ENCODE measurements at places on chromosomes 2 and 18. TPM values are rescaled to one million over a fixed set of nuclear protein-coding genes. Genes with fewer than 3 reads are reported as not detected.

The CDKL4 gene
- 1.4 TPM for total RNA-seq

DNA sequence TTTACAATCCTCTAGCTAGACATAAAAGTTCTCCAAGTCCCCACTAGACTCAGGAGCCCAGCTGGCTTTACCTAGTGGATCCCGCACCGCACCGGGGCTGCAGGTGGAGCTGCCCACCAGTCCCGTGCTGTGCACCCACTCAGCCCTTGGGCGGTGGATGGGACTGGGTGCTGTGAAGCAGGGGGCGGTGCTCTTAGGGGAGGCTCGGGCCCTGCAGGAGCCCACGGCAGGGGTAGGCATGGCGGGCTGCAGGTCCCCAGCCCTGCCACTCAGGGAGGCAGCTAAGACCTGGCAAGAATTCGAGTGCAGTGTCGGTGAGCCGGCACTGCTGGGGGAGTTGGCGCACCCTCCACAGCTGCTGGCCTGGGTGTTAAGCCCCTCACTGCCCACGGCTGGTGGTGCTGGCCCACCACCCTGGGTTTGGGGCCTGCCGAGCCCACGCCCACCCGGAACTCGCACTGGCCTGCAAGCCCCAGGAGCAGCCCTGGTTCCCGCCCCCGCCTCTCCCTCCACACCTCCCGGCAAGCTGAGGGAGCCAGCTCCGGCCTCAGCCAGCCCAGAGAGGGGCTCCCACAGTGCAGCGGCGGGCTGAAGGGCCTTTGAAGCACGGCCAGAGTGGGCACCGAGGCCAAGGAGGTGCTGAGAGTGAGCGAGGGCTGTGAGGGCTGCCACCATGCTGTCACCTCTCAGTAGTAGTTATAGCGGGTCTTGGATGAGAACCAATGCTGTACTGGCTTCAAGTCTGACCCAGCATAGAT lies 255.2 kb downstream of the CDH7 start:
- ATAC-seq = no peak

The SERPINB4 gene
- total RNA-seq = not detected

GRCh38 chr2:37568565-37568964 lies 102.9 kb downstream of the CDC42EP3 start:
- ATAC-seq = no peak

The PAX8 gene
- 0.62 TPM for total RNA-seq

DNA sequence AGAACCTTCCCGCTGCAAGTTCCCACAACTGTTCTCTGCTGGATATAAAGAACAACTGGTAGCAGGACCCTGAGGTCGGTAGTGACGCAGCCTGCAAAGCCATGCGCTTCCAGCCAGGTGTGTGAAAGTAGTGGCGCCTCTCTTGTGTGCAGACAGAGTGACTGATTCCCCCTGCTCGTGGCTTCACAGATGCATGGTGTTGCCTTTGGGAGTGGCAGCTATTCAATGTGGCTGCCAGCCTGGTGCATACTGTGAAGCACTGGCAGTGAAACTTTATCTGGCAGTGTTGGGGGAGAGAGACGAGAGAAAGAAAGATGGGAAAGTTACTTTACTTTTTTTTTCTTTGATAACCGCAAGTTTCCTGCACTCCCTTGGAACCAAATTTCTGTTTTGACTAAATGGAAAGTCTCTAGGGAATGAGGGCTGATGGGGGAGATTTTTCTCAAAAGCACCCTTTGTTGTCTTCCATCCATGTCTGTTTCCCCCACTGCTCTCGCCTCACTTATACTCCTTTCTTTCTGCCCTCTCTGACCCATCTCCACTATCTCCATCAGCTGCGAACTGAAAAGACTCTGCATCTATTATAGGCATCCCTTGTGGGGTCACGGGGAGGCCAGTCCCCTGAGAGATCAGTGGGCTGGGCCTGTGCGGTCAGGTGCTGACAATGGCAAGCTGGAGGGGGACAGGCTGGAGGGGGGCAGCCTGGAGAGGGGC lies 90.0 kb upstream of the TNP1 start:
- ATAC-seq = no peak

The FIGN gene
- 5.9 TPM for total RNA-seq

The ATP8B1 gene
- 24.7 TPM for total RNA-seq

DNA sequence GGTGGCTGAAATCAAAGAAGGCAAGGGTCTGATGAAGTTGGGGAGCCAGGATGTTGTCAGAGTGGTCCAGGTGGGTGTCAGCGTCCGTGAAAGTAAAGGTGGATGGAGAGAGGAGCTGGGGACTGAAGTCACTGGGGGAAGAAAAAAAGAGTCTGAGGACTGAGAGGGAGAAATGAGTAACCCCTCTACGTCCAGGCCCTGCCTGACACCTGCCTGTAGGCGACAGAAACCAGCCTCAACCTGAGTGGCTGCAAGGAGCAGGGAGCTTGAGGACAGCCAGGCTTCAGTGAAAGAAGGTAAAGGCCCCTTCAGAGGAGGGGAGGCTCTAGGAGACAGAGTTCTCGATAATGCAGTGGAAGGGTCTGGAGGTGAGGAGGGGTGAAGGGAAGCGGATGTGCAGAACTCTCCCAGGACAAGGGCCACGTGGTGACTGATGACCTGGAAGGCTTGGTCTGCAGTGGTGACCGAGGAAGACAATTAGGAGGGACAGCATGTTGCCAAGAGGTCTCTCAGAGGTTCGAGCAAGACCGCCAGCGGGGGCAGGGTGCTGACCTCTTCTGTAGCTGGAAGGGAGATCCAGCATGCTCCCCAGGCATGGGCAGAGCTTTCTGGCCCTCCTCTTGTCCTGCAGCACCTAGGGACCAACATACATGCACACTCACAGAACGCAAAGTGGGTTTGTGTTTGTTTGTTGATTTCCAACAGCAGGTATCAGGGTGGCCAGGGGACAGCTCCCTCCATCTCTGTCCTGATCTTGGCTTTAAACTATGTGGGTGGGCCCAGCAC lies 86.6 kb upstream of the TMEM247 start:
- ATAC-seq = no peak

DNA sequence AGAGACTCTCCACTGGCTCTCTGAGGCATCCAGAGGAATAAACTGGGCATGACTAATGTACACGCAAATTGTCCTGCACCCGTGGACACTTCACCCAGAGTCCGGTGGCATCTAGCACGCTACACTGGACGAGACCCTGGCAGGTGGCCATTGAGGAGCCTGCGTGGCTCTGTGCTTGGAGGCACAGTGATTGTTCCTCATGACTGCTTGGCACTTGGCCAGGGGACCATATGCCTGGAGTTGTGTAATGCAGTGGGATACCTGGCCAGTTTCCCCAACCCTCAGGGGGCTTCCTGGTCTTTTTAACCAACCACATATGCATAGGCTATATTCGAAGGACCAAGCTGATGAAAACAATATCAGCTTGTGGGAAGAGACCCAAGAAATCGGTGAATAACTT lies 66.6 kb downstream of the MTCL1 start:
- peak; percentile 35 for ATAC-seq

DNA sequence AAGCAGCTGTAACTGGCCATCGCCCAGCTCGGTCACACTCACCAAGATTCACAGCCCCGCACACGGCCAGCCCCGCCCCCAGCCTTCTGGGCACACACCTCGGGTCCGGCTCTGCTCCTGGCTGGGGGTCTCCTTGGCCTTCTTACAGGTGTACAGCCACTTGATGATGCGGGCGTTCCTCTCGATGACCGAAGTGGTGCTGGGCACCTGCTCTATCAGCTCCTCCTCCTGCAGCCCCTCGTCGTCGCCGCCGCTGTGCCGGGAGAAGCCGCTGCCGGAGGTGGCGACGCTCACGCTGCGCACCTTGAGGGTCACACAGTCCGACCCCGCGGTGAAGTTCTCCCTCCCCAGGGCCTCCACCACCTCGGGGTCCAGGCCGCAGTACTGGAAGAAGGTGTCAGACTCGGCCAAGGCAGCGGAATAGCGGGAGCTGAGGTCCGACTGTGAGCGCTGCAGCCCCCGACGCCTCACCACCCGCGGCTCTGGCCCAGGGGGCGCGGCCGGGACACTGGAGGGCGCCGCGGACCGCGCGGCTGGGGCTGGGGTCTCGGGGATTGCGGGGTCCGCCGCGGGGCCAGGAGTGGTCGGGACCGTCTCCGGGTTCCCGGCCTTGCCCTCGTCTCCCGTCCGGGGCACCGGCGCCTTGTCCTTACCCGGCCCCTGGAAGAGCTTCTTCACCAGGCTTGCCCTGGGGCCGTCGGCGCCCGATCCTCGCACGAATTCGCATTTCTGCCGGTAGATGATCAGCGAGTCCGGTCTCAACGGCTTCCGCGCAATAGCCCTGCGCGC lies 769 bp downstream of the FAM110C start:
- ATAC-seq = no peak

DNA sequence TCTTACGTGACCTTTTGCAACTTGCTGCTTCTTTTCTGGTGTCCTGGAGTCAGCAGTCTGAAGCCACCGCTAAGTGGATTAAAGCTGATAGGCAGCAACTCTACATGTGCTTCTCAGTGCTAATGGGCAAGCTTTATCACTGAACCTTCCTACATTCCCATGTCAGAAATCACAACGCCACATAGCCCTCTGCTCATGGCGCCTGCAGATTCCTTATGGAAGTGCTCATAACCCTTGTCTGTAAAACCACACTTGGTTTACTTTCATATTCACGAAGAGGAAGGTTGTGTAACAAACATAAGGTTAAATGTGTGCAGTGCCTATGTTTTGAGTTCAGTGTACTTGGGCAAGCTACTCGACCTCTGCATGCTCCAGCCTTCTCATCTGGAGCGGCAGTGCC lies 319.8 kb downstream of the FBXO15 start:
- no peak for ATAC-seq

The MAIP1 gene
- 18.7 TPM for total RNA-seq

The SPP2 gene
- not detected for total RNA-seq

The DES gene
- total RNA-seq = 31,720 TPM

The RPRM gene
- total RNA-seq = 6.6 TPM

DNA sequence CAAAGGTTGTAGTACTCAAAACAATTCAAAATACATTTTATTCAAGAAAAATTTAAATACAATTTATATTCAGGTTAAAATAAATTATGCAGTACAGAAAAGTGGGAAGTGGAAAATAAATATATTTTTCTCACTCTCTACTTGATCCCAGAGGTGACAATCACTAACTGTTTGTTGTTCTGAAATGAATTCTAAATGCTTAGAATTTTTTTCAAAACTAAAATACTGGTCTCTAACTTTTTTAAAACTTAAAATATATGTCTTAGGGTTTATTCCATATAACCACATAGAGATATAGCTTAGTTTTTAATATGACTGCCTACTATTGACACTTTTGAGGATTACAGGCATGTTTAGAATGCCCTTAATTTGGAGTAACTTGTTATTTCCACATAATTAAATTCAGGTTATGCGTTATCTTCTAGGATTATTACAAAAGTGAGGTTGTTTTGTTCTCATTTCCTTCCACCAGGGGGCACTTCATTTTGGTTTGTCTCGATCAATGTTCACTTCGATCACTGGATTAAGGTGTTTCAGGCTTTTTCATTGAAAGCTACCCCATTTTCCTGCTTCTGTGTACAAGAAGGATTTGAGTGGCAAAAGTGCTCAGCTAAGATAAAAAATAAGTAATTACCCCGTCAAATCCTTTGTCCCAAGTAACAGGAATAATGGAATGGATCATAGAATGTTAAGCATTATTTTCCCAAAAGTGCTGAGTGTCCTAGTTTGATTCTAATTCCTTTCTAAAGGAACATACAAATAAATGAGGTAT lies 27.1 kb upstream of the TFPI start:
- ATAC-seq = no peak

- no peak for ATAC-seq
These were observed 84.0 kb upstream of the NEUROD1 start for GRCh38 chr2:181764095-181764963.
